HuH-7.5 (cell line): ENCODE measurements at places on chromosomes 1 and 21.

GRCh38 chr1:204418174-204419063, 6.8 kb upstream of the PPP1R15B start:
- no peak for DNase-seq

DNA sequence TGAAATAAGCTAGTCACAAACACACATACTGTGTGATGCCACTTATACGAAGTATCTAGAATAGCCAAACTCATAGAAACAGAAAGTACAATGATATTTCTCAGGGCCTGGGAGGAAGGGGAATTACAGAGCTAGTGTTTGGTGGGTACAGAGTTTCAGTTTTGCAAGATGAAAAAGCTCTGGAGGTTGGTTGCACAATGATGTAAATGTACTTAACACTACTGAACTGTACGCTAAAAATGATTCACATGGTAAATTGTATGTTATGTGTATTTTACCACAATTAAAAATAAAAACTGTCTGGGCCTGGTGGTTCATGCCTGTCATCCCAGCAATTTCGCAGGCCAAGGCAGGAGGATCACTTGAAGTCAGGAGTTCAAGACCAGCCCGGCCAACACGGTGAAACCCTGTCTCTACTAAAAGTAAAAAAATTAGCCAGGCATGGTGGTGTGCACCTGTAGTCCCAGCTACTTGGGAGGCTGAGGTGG, 15.3 kb upstream of the FHAD1 start:
- no peak for DNase-seq

DNA sequence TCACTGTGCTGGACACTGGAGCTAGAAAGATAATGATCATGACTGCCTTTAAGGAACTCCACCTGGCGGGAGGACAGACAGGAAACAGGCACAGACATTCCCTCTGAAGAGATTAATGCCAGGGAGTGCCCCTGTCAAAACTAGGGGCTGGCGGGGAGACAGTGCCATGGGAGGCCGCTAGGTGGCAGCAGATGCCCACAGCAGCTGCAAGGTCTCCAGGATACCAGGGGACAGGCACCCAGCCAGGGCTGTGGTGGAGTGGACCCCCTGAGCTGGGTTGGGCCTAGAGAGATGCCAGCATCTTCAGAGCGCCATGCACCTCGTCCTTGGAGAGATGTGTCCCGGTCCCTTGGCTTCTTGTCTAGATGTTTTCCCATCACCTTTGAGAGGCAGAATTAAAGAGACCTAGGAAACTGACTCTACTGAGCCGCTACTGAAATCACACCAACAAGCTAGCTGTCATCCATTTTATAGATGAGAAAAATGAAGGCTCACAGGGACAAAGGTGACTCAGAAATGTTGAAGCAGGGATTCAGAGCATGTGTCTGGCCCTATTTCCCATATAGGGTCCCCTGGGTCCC, 3.6 kb downstream of the REN start:
- DNase-seq = peak; percentile 87

- no peak for DNase-seq
These were observed 79.6 kb downstream of the SNX7 start for GRCh38 chr1:98741164-98741563.

DNA sequence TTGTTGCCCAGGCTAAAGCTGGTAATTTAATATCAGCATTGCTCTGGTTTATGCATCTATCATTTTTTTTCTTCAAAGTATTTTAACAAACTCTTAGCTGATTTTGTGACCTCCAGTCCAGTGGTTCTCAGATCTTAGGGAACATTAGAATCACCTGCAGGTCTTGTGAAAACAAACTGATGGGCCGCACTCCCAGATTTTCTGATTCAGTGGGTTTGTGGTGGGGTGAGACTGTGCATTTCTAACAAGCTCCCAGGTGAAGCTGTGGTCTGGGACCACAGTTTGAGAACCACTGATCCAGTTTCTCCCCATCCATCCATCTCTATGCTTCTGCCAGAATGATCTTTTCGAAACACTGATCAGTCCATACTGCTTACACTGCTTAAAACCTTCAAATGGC, 305.7 kb upstream of the USP24 start:
- no peak for DNase-seq

GRCh38 chr1:237756304-237756967, 134.3 kb downstream of the ZP4 start:
- no peak for DNase-seq

DNA sequence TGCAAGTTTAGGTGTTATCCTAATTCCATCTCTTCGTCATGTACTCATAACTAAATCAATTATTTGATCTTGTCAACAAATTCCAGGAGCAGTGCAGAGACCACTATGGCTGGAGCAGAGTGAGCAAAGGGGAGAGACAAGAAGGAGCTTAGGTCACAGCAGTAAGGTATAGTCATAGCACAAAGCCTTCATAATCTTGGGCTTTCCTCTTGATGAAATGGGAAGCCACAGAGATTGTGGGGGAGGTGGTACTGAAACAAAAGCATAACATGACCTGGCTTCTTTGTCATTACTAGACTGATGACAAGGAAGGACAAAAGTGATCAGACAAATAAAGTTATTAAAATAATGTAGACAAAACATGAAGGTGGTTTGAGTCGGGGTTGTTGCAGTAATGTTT, 60.1 kb upstream of the PTGS2 start:
- no peak for DNase-seq

DNA sequence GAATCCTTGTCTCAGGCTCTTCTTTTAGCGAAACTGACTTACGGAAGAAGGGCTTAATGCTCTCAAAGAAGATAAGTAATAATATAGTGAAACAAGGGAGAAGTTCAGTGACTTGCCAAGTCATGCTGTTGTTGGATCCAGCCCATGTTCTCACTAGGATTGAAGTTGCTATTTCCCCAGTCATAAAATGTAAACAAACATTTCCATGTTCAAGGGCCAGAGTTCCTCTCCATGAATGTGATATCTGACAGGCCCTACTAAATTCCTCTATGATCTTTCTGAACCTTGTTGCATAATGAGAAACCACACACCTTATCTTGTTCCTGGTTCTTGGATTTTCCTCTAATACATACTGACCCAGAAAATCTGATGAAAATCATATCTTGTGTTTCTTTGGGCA, 876.5 kb upstream of the B3GALT2 start:
- no peak for DNase-seq

DNA sequence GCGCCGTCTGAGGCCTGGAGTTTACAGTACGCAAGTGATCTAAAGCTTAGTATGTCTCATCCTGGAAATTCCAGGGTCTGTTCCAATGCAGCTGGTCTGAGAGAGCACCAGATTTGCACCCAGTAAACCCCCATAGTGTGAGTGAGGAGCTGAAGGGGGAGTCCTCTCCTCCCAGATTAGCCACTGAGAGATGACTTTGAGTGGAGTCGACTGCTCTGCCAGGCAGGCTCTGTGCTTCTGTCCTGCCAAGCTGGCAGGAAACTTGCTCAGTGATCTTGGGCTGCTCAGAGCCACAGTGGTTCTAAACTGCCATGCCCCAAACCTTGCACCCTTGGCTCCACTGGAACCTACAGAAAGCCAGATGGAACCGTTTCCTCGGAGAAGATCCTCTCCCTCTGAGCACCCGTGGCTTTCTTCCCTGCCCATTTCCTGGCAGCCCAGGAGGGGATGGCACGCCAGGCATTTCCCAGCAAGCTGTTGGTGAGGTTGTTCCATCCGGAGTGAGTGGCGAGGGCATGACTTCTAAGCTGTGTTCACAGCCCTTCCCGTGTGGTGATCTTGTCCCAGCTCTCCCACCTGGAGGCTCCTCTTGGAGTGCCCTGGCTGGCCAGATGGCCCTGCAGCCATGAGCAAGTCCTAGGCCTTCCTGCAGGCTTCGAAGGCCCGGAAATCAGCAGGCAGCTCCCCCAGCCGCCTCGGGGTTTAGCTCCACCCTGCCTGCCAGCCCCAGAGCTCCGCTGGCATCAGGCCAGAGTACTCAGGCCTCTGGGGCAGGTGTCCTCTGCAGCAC, 125.9 kb upstream of the VAMP3 start:
- no peak for DNase-seq

DNA sequence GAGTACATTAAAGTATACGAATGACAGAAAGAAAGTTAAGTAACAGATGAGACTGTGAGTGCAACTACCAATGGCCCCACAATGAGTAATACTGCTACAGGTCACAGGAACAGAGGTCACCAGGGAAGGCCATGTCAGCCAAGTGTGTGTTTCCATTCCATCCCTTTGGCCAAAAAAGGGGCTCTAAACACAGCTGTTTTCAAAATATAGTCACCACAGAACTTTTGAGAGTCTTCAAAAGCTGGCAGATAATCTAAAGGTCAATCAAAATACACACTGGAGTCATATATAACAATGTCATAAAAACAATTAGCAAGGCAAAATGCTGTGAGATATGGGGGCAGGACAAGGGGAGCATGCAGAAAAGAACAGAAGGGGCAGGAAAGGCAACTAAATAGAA, 10.2 kb downstream of the USP24 start:
- no peak for DNase-seq

- DNase-seq = no peak
These were observed 37.0 kb upstream of the RCAN3 start for GRCh38 chr1:24465638-24466037.

- DNase-seq = no peak
These were observed 125.2 kb downstream of the MAGI3 start for GRCh38 chr1:113515498-113515897.

- no peak for DNase-seq
These were observed 115.0 kb upstream of the GALNT2 start for GRCh38 chr1:229951856-229952534.

GRCh38 chr21:15050568-15051377, 14.0 kb downstream of the NRIP1 start:
- no peak for DNase-seq

DNA sequence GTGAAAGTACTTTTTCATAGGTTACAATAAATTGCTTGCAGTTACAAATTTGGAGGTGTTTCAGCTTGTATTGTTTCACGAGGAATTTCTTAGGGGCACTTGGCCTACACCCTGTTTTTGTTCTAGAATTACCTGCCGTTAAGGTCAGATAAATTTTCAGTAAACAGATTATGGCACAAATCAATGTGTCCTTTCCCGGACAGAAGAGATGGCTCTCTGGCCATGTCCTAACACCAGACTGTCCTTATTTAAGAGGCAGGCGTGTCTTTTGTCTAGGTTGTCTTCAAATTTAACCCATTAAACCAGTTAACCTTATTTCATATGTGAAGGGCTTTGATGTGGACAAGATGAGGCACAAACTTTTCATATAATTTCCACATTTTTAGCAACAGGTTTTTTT, 243.4 kb downstream of the SDCCAG8 start:
- no peak for DNase-seq

GRCh38 chr1:15994081-15994480, 10.0 kb upstream of the SRARP start:
- no peak for DNase-seq

DNA sequence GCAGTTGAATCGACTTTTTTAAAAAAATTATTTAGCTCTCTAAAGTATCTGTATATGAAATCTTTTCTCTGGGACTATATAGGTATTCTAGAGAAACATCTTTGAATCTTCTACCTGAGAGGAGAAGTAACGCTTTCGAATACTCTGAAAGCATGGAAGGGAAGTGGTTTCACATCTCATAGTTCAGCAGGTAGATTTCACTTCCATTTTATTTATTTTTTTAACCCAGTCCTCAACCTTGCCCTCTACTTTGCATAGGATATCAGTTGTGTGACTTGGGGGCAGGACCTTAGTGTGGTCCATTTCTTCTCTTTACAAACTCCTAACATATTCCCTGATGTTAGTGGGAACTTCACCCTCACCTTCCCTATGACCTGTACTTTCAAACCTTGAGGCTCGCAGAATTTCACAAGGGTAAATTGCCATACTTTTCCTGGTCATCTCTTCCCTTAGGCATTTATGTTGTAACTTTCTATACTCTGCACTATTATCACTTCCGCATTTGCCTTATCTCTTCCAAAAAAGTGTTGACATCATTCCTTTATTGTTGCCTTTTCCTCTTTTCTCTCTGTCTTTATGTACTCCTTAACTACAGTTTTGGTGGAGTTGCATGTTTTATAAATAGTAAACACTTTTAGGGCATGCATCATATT, 1208.5 kb upstream of the ADGRL4 start:
- DNase-seq = no peak

GRCh38 chr1:202234331-202235002, 40.9 kb downstream of the LGR6 start:
- DNase-seq = no peak

DNA sequence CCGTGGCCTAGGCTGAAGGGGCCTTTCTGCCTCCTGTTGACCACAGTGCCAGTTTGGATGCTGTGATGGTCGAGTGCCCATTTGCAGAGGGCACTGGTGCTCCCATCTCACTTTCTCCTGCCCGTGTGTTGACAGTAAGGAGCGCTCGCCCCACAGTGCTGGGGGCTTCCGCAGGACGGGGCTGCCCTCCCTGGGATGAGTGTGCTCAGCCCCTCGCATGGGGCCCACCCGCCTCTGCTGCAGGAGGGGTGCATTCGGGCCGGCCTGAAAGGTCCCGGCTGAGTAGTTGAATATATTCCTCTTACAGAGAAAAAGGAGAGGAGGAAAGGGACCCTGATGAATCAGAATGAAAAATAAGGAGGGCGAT, 37.3 kb downstream of the NTPCR start:
- DNase-seq = no peak

GRCh38 chr1:213986925-213987250, 885 bp upstream of the PROX1 start:
- peak; percentile 18 for DNase-seq

- no peak for DNase-seq
These were observed 59.8 kb upstream of the GNG12 start for GRCh38 chr1:67893126-67893495.

DNA sequence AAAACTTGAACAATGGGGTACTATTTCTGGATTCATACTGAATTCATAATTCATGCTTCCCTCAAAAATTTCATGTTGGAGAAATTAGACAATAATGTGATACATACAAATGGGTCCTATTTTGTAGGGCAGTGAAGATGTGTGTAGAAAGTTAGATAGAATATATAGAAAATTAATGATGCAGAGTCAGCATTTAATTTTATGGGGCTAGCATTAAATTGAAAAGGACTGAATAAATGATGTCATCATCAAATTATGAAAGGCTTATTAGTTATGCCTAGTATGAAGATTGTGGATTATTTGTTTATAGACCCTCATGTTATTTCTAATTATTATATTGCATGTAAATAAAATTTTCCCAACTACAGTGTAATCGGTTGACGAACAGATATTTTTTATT, 119.1 kb downstream of the ADGRL4 start:
- no peak for DNase-seq

DNA sequence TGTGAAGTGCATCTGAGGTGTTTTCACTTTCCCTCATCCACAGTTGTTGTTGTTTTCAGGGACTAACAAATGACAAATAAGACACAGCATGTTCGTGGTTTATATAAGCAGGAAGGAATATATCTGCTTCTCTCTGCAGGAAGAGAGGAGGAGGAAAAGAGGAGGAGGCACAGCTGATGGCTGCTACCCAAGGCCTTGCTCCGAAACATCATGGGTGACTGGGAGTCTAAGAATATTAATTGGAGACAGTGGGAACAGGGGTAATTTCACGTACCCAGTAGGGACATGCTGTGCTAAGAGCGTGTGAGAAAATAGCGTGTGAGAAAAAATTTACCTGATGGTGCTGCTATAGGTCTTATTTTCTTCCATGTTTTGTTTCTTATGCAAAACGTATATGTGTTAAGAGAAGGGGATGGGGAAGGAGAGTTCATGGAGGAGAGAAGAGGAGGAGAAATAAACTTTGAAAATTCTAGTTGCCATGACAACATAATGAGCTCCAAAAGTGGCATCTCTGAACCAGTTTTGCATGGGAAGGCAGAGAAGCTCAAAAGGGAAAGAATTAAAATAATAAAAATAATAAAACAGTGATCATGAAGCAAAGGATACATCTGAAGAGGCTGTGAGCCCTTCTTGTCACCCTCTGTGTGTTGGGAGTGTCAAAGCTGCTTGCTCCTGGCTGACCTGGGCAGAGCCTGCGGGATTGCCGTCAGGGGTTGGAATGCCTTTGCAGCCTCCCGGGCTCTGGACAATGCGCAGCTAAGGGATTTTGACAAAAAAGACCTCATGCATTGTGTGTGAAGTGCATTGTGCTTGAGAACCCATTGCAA, 192.0 kb downstream of the CACNA1E start:
- DNase-seq = no peak
